Activated naive CD4-positive, alpha-beta T cell treated with anti-CD3 and anti-CD28 coated beads for 36 hours (primary cell): ENCODE measurements at places on chromosomes 16 and 17.
A peak's percentile ranks its signal among the peaks of the same experiment; 100 is the strongest.

- no peaks in the 10 kb centered on the region for H3K4me1 ChIP-seq
- H3K27ac ChIP-seq: no peak overlapping the region
- H3K27me3 ChIP-seq: no peaks in the 10 kb centered on the region
Measured at GRCh38 chr16:58094026-58094425, 35.2 kb downstream of the CFAP20 start.

DNA sequence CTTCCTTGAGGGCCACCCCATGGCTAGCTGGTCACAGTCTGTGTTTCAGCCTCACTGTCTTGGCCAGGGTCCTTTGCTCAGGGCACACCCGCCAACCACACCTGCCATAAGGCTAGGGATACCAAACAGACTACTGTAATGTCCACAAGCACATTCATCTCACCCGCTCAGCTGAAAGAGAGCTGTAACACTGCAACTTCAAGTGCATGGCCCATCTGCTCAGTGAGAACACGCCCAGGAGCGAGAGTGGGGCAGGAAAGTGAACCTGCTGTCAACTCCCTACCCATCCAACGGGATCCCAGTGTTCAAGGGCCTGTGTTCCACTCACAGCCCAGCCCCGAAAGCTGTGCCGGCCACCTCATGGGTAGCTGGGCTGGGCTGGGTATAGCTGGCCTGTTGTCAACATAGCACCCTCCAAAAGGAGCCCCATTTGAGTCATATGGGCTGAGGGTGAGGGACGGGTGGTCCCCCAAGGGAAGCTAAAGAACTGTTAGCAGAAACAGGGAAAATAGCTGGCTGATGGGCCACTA is 55.7 kb downstream of the SCNN1B start:
- H3K27me3 ChIP-seq: no peaks in the 10 kb centered on the region
- H3K4me1 ChIP-seq: no peaks in the 10 kb centered on the region
- H3K36me3 ChIP-seq: no peaks in the 10 kb centered on the region
- no peak overlapping the region for H3K4me3 ChIP-seq
- no peak for DNase-seq
- H3K27ac ChIP-seq: no peak overlapping the region

GRCh38 chr16:68798398-68798797 is 44.9 kb upstream of the TANGO6 start:
- no peak for DNase-seq
- H3K27ac ChIP-seq: no peak overlapping the region
- H3K4me1 ChIP-seq: peaks cover 3% of the 10 kb centered on the region
- H3K36me3 ChIP-seq: no peaks in the 10 kb centered on the region
- no peaks in the 10 kb centered on the region for H3K27me3 ChIP-seq
- no peak overlapping the region for H3K4me3 ChIP-seq

- DNase-seq: peak; percentile 80
- peaks cover 30% of the 10 kb centered on the region for H3K4me1 ChIP-seq
- H3K36me3 ChIP-seq: no peaks in the 10 kb centered on the region
- peak overlapping the region; percentile 65 for H3K4me3 ChIP-seq
Measured at GRCh38 chr17:39002991-39003715, 36.0 kb upstream of the FBXO47 start.

DNA sequence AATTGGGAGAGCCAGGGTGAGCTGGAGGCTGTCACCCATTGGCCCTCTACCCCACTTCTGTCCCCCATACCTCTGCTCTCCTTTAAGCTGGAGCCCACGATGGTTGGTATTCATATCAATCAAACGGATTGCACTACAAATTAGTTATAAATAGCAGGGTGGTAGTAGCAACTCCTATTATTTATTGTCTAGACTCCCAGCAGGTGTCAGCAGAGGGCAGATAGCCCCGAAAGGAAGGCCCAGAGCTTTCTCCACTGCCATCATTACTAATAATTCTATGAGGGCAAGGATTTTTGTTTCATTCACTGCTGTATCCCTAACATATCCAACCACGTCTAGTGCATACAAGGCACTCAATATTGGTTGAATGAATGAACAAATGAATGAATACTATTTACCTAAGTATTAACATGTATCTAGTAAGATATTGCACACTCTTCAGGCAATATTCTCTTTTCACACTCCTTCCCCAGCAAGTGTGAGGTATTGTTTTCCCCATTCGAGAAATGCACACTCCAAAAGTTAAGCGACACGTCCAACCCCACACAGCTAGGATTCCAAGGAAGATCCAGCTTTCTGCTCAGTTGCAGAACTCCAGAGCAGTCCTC is 6.3 kb downstream of the C17orf50 start:
- H3K4me1 ChIP-seq: peaks cover 8% of the 10 kb centered on the region
- H3K4me3 ChIP-seq: no peak overlapping the region
- no peaks in the 10 kb centered on the region for H3K27me3 ChIP-seq
- peak; percentile 55 for DNase-seq
